ENCODE measurements at places on chromosomes 4 and X.

- no peak overlapping the region for H3K27ac ChIP-seq
- DNase-seq = no peak
- no peaks in the 10 kb centered on the region for H3K27me3 ChIP-seq
- H3K4me1 ChIP-seq = peaks cover 1% of the 10 kb centered on the region
- H3K4me3 ChIP-seq = no peak overlapping the region
Observed at GRCh38 chr4:47525154-47525819, 40.2 kb downstream of the ATP10D start.

- H3K4me1 ChIP-seq = no peaks in the 10 kb centered on the region
- H3K27me3 ChIP-seq = peaks cover 4% of the 10 kb centered on the region
- DNase-seq = no peak
- no peak overlapping the region for H3K27ac ChIP-seq
- H3K36me3 ChIP-seq = no peaks in the 10 kb centered on the region
Observed at GRCh38 chr4:168593399-168593798, 96.5 kb downstream of the PALLD start.

GRCh38 chr4:6916587-6917460, 7.2 kb downstream of the TBC1D14 start:
- peak; percentile 72 for DNase-seq
- H3K4me3 ChIP-seq = peak overlapping the region; percentile 49
- H3K27me3 ChIP-seq = no peaks in the 10 kb centered on the region
- H3K36me3 ChIP-seq = no peaks in the 10 kb centered on the region

GRCh38 chrX:11533199-11533651, 132.5 kb downstream of the ARHGAP6 start:
- H3K4me3 ChIP-seq = no peak overlapping the region
- DNase-seq = peak; percentile 8
- H3K4me1 ChIP-seq = no peaks in the 10 kb centered on the region
- no peak overlapping the region for H3K27ac ChIP-seq
- peaks cover 3% of the 10 kb centered on the region for H3K27me3 ChIP-seq
- H3K36me3 ChIP-seq = no peaks in the 10 kb centered on the region

GRCh38 chr4:17785858-17786257, 4.4 kb upstream of the FAM184B start:
- no peak overlapping the region for H3K4me3 ChIP-seq
- no peak for DNase-seq
- no peak overlapping the region for H3K27ac ChIP-seq
- H3K27me3 ChIP-seq = peaks cover 26% of the 10 kb centered on the region
- peaks cover 14% of the 10 kb centered on the region for H3K4me1 ChIP-seq
- peaks cover 7% of the 10 kb centered on the region for H3K36me3 ChIP-seq

DNA sequence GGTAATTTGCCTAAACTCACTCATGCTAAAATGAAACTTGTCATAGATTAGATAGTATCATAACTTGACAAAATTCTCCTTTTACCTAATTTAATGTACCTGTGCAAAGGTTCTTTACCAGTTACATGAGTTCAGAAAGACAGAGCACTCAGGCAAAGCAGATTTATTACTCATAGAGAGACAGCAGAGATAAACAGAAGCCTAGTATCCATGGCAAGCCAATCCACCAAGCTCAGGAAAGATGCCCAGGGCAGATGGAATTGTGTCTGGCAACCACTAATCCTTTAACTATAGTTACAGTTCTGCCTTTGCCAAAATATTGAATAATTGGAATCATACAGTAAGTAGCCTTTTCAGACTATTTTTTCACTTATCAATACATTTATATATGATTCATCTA, 826.2 kb downstream of the TECRL start:
- no peak overlapping the region for H3K4me3 ChIP-seq
- H3K27me3 ChIP-seq = no peaks in the 10 kb centered on the region
- no peak overlapping the region for H3K27ac ChIP-seq
- H3K4me1 ChIP-seq = no peaks in the 10 kb centered on the region
- DNase-seq = no peak

GRCh38 chrX:119071381-119071780, 1.4 kb upstream of the CT47C1 start:
- H3K4me1 ChIP-seq = no peaks in the 10 kb centered on the region
- no peak overlapping the region for H3K4me3 ChIP-seq
- no peak for DNase-seq

GRCh38 chr4:14237911-14238310, 610.4 kb upstream of the BOD1L1 start:
- no peaks in the 10 kb centered on the region for H3K4me1 ChIP-seq
- H3K27ac ChIP-seq = no peak overlapping the region
- no peak for DNase-seq
- no peaks in the 10 kb centered on the region for H3K36me3 ChIP-seq
- H3K4me3 ChIP-seq = no peak overlapping the region
- no peaks in the 10 kb centered on the region for H3K27me3 ChIP-seq

GRCh38 chrX:46204721-46205422, 340.3 kb downstream of the ZNF674 start:
- H3K27ac ChIP-seq = no peak overlapping the region
- H3K4me3 ChIP-seq = no peak overlapping the region
- no peak for DNase-seq
- peaks cover 14% of the 10 kb centered on the region for H3K4me1 ChIP-seq
- H3K36me3 ChIP-seq = no peaks in the 10 kb centered on the region

DNA sequence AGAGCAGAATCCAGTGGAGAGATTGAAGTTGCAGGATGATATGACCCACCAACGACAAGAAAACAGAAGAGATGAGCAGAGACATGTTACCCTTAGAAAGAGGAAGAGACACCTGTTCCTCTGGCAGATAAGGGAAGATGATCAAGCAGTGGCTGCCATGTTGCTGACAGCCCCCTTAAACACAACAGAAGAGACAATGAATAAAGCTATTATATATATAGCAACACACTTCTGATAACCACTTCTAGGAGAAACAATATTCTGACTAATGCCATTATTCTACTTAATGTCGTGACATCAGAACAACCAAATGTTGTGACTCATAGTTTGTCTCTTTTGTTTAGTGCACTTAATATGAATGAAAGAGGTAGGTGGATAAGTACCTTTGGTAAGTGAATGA, 44.9 kb downstream of the SH3RF1 start:
- no peak overlapping the region for H3K4me3 ChIP-seq
- no peak overlapping the region for H3K27ac ChIP-seq
- H3K27me3 ChIP-seq = no peaks in the 10 kb centered on the region
- no peak for DNase-seq
- no peaks in the 10 kb centered on the region for H3K36me3 ChIP-seq

- H3K36me3 ChIP-seq = peaks cover 50% of the 10 kb centered on the region
- no peak overlapping the region for H3K4me3 ChIP-seq
- peaks cover 42% of the 10 kb centered on the region for H3K4me1 ChIP-seq
- no peaks in the 10 kb centered on the region for H3K27me3 ChIP-seq
Observed at GRCh38 chrX:12814420-12814819, 23.2 kb downstream of the PRPS2 start.

GRCh38 chr4:128871948-128872347, 62.4 kb downstream of the JADE1 start:
- no peak overlapping the region for H3K27ac ChIP-seq
- peaks cover 7% of the 10 kb centered on the region for H3K4me1 ChIP-seq
- no peaks in the 10 kb centered on the region for H3K27me3 ChIP-seq
- peaks cover 67% of the 10 kb centered on the region for H3K36me3 ChIP-seq

DNA sequence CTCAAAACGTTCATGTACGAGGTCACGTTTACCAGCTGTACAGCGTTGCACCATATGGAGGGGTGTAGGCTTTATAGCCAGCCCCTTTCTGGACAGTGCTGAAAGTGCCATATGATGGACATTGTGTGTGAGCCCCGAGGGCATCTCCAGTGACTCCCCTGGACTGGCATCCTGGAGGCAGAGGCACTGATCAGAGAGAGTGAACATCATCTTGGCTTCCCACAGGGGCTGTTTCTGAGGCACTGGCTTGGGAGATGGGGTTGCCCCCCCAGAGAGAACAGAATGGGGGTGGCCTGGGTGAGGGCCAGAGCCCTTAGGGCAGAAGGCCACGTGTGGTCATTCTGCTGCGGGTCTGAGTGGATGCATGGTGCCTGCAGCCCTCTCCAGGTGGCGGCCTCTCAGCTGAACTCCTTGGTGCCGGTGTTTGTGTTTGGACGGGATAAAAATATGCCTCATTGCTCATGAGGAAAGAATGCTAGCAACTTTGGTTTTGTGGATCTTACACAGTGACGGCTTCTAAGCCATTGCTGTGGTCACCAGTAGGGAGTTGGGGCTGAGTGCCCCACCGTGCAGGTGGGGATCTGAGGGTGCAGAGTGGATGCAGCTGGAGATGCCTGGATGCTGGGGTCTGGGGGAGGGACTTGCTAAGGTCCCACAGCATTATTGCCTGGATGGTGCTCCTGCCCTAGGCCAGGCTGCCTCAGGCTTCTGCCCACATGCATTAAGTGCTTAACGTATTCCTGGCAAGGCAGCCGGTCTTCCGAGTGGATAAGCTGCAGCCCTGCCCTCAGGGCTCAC, 3.4 kb downstream of the WFS1 start:
- DNase-seq = no peak
- H3K4me3 ChIP-seq = no peak overlapping the region
- no peak overlapping the region for H3K27ac ChIP-seq
- peaks cover 20% of the 10 kb centered on the region for H3K27me3 ChIP-seq
- H3K36me3 ChIP-seq = no peaks in the 10 kb centered on the region
- H3K4me1 ChIP-seq = peaks cover 12% of the 10 kb centered on the region

- H3K36me3 ChIP-seq = no peaks in the 10 kb centered on the region
- no peaks in the 10 kb centered on the region for H3K4me1 ChIP-seq
- no peak for DNase-seq
Observed at GRCh38 chr4:145740806-145741205, 60.9 kb downstream of the C4orf51 start.

DNA sequence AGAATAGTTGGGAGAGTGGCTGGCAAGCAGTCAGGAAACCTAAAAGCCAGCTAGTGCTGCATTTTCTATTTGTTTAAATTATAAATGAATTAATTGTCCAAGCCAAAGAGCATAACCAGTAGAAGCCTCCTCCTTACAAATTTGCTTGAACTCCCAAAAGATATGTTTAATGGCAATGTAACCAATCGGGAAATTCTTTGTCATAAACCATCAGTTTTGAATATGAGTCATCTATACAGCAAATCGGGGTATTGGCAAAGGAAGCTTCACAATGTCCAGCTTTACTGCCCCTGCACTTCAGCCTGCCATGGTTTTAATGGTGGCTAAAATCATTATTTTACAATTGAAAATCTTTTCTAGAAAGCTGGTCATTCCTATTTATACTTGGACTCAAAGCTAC, 216.6 kb downstream of the SHROOM3 start:
- no peak for DNase-seq
- H3K4me1 ChIP-seq = no peaks in the 10 kb centered on the region
- no peaks in the 10 kb centered on the region for H3K36me3 ChIP-seq
- no peak overlapping the region for H3K27ac ChIP-seq

DNA sequence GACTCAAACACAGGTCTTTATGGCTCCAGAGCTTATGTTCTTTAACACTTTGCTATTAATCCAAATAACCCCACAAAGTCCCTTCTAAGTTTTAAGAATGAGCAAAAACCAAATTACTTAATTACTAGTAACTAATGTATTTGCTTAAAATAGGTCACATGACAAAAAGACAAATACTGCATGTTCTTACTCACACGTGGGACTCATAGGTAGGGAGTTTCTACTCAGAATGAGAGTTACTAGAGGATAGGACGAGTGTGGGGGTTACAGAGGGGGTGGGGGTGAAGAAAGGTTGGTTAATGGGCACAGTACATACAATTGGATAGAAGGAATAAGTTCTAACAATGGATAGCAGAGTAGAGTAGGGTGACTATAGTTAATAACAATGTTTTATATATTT, 5.8 kb downstream of the RPS6KA3 start:
- peaks cover 40% of the 10 kb centered on the region for H3K4me1 ChIP-seq
- H3K27me3 ChIP-seq = no peaks in the 10 kb centered on the region
- H3K27ac ChIP-seq = no peak overlapping the region
- H3K4me3 ChIP-seq = no peak overlapping the region
- DNase-seq = no peak

DNA sequence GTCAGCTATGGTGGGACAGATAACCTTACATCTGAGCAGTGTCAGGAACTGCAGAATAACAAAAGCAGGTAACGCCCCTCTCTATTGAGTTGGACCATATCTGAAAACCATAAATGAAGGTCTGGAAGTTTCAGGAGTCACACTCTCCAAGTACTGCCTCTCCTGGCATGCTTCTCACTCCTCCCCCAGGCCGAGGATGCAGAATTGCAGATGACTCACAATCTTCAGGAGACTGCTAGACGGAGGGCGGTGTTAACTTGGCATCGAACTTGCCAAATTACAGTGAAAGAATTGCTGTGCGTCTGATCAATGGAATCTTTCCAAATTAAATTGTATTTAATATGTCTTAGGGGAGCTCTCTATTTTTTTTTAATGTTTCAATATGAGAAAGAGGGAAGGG, 67.1 kb upstream of the TRIM2 start:
- H3K27me3 ChIP-seq = peaks cover 20% of the 10 kb centered on the region
- peaks cover 20% of the 10 kb centered on the region for H3K4me1 ChIP-seq
- no peak overlapping the region for H3K4me3 ChIP-seq
- DNase-seq = no peak

GRCh38 chr4:138507522-138507921, 265.4 kb upstream of the SLC7A11 start:
- H3K4me3 ChIP-seq = no peak overlapping the region
- no peaks in the 10 kb centered on the region for H3K4me1 ChIP-seq
- no peak for DNase-seq
- no peak overlapping the region for H3K27ac ChIP-seq
- peaks cover 2% of the 10 kb centered on the region for H3K27me3 ChIP-seq

- H3K36me3 ChIP-seq = no peaks in the 10 kb centered on the region
- H3K4me1 ChIP-seq = no peaks in the 10 kb centered on the region
- no peak overlapping the region for H3K27ac ChIP-seq
Observed at GRCh38 chr4:77185686-77186085, 28.7 kb downstream of the CCNG2 start.

GRCh38 chr4:88101165-88101564, 57.3 kb downstream of the ABCG2 start:
- peaks cover 17% of the 10 kb centered on the region for H3K27me3 ChIP-seq
- no peak overlapping the region for H3K27ac ChIP-seq
- no peaks in the 10 kb centered on the region for H3K4me1 ChIP-seq

DNA sequence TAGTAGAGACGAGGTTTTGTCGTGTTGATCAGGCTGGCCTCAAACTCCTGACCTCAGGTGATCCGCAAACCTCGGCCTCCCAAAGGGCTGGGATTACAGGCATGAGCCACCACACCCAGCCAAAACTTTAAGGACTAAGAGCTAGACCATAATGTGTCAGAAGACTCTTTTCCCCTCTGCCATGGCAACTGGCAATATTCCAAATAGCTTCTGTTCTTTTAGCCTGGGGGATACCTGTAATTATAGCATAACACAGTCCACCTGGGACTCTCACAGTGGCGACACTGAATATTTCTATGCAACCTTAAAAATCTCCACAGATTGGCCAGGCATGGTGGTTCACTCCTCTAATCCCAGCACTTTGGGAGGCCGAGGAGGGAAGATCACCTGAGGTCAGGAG, 45.5 kb upstream of the RBM47 start:
- H3K4me1 ChIP-seq = peaks cover 36% of the 10 kb centered on the region
- peaks cover 11% of the 10 kb centered on the region for H3K36me3 ChIP-seq
- no peak overlapping the region for H3K27ac ChIP-seq
- no peaks in the 10 kb centered on the region for H3K27me3 ChIP-seq
- no peak overlapping the region for H3K4me3 ChIP-seq

GRCh38 chr4:185311113-185311888, 84.4 kb downstream of the LRP2BP start:
- no peak for DNase-seq
- H3K4me1 ChIP-seq = peaks cover 9% of the 10 kb centered on the region
- H3K27ac ChIP-seq = no peak overlapping the region
- peaks cover 41% of the 10 kb centered on the region for H3K36me3 ChIP-seq
- H3K4me3 ChIP-seq = no peak overlapping the region
- no peaks in the 10 kb centered on the region for H3K27me3 ChIP-seq
